Large intestine (tissue), 12 donors: ENCODE measurements at places on chromosomes 2 and 18. TPM values are rescaled to one million over a fixed set of nuclear protein-coding genes. Genes with fewer than 3 reads are reported as not detected.
A peak's percentile ranks its signal among the peaks of the same experiment; 100 is the strongest.

DNA sequence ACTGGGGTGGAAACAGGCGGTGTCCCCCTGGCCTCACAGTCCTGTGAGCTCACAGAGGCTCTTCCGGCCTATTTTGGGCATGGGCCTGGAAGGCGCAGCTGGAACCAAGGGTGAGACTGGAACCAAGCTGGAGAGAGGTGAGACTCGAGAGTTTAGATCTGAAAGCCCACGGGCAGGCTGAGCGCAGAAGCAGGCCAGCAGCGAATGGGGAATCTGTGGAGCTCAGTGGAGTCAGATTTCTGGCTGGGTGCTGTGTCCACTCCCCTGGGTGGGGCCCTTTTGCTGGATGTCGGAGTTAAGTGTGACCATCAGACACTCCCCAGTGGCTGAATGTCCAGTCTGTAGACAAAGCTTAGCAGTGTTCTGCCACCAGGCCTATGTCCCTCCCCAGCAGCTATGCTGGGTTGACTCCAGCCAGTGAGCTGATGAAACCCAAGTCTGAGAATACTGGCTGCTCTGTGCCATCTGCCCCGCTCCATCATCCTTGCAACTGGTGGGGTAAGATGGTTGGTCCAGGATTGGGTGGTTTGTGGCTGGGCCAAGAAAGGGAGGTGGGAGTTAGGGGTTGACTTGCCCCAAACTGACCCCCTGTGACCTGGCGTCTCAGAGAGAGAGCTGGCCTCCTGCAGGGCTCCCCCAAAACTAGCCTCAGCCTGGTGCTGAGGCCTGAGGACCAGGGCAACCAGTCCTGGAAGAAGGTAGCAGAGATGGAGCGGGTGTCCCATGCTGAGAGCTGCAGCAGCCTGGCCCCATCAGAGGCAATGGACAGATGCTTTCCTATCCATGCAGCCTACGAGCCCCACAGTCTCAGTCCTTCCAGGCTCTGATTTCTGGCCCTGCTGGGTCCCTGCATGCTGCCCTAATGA is 34.4 kb downstream of the CYP26B1 start:
- DNase-seq, result no peak

DNA sequence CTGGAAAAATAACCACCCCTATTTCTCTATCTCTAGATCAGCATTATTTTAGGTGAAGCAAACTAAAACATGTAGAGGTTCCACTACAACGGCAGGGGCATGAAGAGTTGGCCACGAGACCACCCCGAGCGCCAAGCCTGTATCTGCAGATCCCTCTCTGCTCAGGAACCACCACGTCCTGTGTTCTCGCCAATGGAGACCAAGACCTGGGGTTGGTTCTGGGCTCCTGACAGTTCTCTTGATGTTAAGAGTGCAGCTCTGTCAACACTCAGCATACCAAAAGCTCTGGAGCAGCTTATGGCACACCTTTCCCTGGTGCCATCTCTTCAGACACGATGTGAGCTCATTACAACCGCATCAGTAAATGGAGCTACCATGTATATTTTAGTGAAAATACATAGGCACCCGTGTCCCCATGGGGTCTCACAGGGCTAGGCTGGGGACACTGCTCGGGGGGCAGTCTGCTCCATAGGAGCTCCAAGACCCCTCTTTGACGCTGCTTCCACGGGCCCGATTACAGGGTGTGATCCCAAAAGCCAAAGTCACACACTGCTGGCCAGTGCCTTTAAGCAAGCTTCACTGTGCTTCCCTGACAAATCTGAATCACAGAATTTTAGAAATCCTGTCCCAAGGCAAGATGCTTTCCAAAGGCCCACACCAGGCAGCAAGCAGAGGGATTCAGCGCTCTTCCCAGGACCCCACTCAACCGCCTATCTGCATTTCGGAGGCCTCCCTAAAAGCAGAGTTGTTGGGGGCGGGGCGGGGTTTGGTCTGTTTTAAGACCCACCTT is 72.2 kb downstream of the EMILIN2 start:
- no peak for DNase-seq

- no peak for DNase-seq
These were observed 491.0 kb downstream of the SOX11 start for GRCh38 chr2:6183226-6183625.

NUP35 gene
- 23.8 TPM for polyA plus RNA-seq

DNA sequence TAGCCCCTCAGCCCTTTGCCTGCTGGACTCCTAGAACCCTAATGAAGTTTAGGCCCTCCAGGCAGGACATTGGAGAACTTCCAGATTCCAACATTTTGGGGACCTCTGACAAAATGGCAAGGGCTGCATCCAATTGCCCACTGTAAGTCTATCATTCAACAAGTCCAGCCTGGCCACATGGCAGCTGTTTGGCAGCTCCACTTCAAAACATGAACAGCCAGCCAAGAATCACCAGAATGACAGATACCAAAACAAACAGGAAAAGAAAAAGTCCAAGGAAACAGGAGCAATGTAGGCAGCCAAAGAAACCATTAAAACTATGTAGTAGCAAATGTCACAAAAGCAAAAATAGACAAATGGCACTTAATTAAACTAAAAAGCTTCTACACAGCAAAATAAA is 25.5 kb downstream of the SLC4A5 start:
- no peak for DNase-seq

HOXD13 gene
- polyA plus RNA-seq, result not detected

XIRP2 gene
- polyA plus RNA-seq, result 0.22 TPM

- no peak for DNase-seq
These were observed 145.1 kb upstream of the PID1 start for GRCh38 chr2:229416116-229416694.

PLCD4 gene
- 4.0 TPM for polyA plus RNA-seq

PJVK gene
- 6.5 TPM for polyA plus RNA-seq

DNA sequence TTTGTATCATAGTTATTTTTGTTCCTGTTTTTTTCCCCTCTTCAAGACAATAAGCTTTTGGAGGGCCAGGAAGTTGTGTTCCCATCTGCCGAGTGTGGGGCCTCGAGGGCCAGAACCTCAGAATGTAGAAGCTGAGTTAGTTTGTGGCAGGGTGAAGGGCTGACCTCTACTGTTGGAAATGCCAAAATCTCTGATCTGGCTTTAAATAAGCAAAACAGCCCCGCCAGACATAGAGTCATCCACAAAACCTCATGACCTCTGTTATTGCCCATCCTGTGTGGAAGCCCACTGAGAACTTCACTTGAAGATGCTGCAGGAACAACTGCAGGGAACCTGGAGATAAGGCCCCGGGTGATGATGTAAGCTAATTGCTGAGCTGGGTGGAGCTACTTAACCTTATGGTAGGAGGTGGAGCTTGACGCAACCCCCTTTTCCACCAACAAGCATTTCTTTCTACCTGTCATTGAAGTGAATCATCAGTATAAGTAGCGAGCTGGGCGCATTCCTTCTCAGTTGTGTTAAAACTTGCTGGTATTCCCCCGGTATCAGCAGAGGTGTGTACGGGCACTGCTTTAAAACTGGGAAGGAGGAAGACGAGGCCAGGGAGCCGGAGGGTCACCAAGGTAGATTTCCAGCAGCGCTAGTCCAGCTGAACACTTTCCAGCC is 177.2 kb downstream of the NEDD4L start:
- DNase-seq, result peak; percentile 96
